ENCODE measurements at places on chromosomes 4 and X. TPM values are rescaled to one million over a fixed set of nuclear protein-coding genes. Genes with fewer than 3 reads are reported as not detected.

GRCh38 chr4:173526027-173526482 is 4.0 kb downstream of the HAND2 start:
- DNase-seq = no peak

DNA sequence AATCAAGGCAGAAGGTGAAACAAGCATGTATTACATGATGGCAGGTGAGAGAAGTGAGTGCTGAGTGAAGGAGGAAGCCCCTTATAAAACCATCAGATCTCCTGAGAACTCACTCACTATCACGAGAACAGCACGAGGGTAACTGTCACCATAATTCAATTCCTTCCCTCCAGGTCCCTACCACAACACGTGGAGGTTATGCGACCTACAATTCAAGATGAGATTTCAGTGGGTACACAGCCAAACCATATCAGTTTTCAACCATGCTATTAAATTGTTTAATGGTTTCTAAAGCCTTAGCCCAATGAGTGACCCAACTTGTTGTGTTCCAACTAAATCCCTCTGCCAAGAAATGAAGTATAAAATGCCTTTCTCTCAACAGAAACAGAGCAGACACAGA is 519.8 kb downstream of the GBA3 start:
- DNase-seq = no peak

The MSANTD1 gene
- not detected for total RNA-seq

- no peak for DNase-seq
These were observed 114.6 kb downstream of the UBE2K start for GRCh38 chr4:39812500-39812899.

The DNAAF6 gene
- not detected for total RNA-seq

The NOX1 gene
- not detected for total RNA-seq

- no peak for DNase-seq
These were observed 12.2 kb upstream of the FAM149A start for GRCh38 chr4:186092296-186092695.

DNA sequence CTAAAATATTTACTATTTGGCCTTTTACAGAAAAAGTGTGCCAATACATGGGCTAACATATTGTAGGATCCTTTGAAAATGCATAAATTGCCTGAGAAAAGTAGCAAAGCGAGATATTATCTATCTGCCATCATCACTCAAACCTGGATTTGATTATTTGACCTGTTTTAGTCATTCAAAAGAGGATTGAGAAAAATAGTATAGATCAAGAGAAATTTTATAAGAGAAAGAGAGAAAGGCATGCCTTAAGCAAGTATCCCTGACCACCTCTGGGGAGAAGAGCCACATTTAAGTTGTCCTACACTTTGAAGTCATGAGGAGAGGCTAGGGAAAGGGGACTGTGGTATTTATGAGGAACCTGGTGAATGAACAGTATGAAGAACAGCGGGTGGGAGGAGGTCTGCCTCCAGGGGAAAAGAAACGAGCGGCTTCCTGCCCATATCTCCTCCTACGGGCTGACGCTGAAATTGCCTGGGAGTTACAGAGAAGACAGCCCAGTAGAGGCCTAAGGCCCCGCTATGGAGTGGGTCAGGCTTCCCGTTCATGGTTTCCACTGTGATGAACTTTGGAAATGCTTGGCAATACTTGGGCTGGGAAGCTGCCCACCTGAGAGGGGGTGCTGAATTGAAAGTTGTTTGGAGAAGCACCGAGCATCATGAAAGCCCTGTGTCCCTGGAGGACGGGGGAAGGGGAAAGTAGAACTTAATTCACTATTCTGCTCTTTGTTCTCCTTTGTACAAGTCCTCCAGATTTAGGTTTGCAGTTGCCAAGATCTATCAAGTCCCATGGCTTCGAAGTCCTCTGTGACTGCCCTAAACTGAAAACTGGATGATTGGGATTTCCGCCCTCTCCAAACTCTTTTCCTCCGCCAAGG is 106.9 kb upstream of the ACSL4 start:
- peak; percentile 78 for DNase-seq

The RHOH gene
- total RNA-seq = not detected

DNA sequence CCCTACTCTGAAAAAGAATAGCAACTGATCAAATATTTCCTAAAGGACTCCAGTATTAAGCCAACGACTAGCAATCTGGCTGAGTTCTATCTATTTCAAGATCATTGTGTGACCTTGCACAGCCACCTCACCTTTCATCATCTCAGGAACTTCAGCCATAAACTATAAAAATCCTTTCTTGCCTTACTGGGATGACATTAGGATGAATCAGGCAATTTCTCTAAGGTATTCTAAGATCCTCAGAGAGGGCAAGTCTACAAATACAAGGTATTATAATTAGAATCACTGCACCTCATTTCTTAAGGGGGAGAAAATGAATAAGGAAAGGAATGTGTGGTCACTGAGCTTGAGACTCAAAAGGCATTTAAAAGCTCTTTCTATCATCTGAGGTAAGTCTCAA is 152.6 kb downstream of the GRIA3 start:
- DNase-seq = peak; percentile 82

GRCh38 chr4:152352215-152352614 is 183.7 kb downstream of the FBXW7 start:
- DNase-seq = no peak

The TMEM35A gene
- 3.5 TPM for total RNA-seq

The TMEM255A gene
- 2.6 TPM for total RNA-seq

GRCh38 chrX:126658447-126658846 is 105.8 kb upstream of the DCAF12L1 start:
- peak; percentile 0 for DNase-seq

The RAPGEF2 gene
- 21.4 TPM for total RNA-seq

DNA sequence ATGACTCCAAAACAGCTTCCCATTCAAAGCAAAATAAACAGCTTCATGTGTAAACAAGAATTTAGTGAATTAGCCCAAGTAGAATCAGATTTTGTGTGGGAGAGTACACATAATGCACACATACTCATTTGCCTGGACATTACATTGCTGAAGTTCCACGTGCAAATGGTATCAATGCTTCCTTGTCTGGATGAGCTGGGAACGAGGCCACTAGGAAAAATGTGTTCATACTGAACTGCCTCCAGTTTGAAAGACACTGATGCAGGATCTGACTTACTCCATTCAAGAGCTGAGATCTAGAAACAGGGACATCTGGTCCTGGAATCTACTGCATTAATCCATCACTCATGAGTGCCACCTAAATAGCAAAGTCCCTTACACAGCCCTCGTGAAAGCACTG is 228.0 kb downstream of the APBB2 start:
- DNase-seq = no peak

The TCEAL6 gene
- not detected for total RNA-seq

The PJA1 gene
- 38.9 TPM for total RNA-seq

- no peak for DNase-seq
These were observed 68.6 kb downstream of the CAMK2D start for GRCh38 chr4:113692809-113693411.

The AGTR2 gene
- not detected for total RNA-seq

DNA sequence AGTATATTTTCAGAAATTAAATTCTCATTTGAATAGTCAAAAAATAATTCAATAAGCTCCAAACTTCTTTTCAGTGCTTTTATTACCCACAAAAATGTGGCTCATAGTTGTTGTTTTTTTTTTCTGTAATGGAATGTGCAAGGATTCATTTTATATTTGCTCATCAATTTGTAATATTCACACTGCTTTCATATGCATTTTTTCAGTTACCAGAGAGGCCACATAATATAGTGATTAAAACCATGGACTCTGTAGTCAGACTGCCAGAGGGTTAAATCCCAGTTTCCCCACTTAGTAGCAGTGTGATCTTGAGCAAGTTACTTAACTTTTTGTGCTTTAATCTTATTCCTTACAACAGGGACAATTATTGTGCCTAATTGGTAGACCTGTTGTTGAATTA is 64.5 kb downstream of the FAM9B start:
- DNase-seq = no peak

The CTAG2 gene
- total RNA-seq = 1.1 TPM

The PAGE5 gene
- not detected for total RNA-seq

The SERPINA7 gene
- total RNA-seq = not detected

- no peak for DNase-seq
These were observed 88.4 kb downstream of the LCORL start for GRCh38 chr4:17933126-17933525.

The ARR3 gene
- not detected for total RNA-seq

DNA sequence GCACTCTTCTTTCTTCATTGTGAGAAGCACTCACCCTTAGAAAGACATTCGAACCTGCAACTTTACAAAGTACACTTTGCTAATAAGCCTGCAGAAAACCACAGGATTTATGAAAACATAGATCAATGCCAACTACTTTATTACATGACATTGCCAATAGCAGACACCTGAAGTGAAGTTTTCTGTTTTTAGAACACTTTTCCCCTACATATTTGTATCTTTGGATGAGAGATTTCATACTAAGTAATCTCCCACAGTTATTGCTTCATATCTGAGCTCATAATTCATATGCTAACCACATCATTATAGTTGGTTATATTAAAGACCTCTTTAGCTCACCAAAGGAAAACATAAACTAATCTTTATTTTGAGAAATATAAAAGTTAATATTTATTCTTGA is 276.5 kb upstream of the CTSO start:
- DNase-seq = no peak

GRCh38 chr4:159271856-159272255 is 169.0 kb downstream of the RAPGEF2 start:
- no peak for DNase-seq

- DNase-seq = peak; percentile 55
These were observed 1.3 kb downstream of the CAMK2D start for GRCh38 chr4:113760094-113760794.

DNA sequence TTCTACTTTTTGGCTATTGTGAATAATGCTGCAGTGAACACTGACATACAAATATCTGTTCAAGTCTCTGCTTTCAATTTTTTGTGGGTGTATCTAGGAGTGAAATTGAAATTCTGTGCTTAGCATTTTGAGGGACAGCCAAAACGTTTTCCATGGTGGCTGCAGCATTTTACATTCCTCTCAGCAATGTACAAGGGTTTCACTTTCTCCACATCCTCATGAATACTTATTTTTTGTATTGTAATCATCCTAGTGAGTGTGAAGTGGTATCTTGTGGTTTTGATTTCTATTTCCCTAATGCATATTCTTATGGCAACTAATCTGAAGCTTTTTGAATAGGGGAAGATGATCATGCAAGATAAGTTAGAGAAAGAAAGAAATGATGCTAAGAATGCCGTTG is 40.3 kb downstream of the HSPA4L start:
- no peak for DNase-seq

GRCh38 chrX:150159537-150159936 is 203.6 kb upstream of the MAMLD1 start:
- DNase-seq = no peak

Measured in M059J (cell line).